ENCODE measurements at places on chromosomes 5 and 9.

- DNase-seq: no peak
Measured at GRCh38 chr5:124596595-124597421, 149.6 kb downstream of the ZNF608 start.

GRCh38 chr5:147464211-147464610, 45.7 kb downstream of the DPYSL3 start:
- DNase-seq: no peak

DNA sequence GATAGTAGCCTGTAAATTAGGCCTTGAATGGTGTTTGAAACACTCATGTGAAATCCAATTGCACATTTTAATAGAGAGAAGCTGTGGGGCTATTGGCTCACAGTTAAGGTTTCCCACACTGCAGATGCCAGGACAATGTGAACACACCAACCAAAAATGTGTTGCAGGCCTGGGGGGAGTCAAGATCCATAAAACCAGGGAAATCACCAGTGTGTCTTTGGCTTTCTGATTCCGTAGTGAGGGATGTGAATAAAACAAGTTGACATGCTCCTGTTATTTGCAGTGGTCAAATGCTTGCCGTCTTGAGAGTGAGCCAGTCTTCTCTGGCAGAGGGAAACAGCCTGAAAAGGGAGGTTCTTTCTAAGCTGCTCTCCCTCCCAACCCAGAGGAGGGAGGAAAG, 79.0 kb downstream of the ZNF462 start:
- DNase-seq: no peak

GRCh38 chr5:32083981-32084430, 90.1 kb downstream of the GOLPH3 start:
- no peak for DNase-seq

GRCh38 chr9:137639303-137640051, 20.7 kb downstream of the EHMT1 start:
- no peak for DNase-seq

GRCh38 chr9:106291786-106292185, 571.2 kb upstream of the ZNF462 start:
- no peak for DNase-seq

DNA sequence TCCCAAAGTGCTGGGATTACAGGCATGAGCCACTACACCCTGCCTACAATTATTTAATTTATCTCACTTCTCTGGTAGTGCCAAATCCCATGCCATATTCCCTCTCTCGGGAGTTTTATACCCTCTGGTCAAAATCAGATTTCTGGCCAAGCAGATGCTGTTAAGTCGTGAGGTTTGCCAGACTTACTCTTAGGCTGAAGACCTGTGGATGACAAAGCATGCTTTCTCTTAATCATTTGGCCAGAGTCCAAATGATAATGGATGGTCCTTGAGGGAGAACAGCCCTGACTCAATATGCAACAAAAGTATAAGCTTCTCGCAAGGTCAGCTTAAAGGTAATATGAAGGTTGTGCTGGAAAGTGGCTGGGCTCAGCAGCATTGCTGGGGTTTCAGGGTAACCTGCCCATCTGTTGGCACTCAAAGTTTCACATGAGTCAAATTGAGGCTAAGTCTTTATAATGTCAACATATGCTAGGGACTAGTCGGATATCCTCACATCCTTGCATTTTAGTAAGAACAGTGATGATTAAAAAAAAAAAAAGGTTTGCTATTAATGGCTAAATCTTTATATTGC, 280.1 kb downstream of the KIF4B start:
- no peak for DNase-seq

GRCh38 chr9:98973171-98973570, 29.5 kb downstream of the COL15A1 start:
- DNase-seq: no peak

GRCh38 chr9:82457891-82458290, 469.3 kb downstream of the SPATA31D1 start:
- no peak for DNase-seq

- no peak for DNase-seq
Measured at GRCh38 chr9:38107405-38107804, 38.4 kb upstream of the SHB start.

DNA sequence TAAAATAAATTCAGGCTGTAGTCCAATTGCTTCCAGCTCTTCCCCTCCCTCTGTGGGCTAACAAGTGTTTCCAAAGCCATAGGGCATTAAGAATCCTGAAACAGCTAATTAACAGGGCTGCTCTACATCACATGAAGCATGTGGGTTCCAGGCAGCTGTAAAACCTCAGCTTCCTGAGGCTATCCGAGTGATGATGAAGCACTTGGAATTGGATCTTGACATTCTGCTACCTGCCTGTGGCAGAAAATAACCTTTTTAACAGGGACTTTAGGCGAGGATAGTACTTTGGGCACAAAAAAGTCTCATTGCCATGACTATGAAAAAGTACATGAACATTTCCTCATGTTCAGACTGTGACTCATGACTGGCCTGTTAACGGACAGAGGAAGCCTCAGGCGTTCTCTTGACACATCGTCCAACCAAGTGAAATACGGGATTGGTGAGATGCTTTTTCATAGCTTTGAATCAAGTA, 107.2 kb downstream of the PDE4D start:
- no peak for DNase-seq

- DNase-seq: no peak
Measured at GRCh38 chr9:78248635-78249034, 12.8 kb downstream of the CEP78 start.

GRCh38 chr5:5419291-5420210, 2.9 kb upstream of the ICE1 start:
- no peak for DNase-seq

DNA sequence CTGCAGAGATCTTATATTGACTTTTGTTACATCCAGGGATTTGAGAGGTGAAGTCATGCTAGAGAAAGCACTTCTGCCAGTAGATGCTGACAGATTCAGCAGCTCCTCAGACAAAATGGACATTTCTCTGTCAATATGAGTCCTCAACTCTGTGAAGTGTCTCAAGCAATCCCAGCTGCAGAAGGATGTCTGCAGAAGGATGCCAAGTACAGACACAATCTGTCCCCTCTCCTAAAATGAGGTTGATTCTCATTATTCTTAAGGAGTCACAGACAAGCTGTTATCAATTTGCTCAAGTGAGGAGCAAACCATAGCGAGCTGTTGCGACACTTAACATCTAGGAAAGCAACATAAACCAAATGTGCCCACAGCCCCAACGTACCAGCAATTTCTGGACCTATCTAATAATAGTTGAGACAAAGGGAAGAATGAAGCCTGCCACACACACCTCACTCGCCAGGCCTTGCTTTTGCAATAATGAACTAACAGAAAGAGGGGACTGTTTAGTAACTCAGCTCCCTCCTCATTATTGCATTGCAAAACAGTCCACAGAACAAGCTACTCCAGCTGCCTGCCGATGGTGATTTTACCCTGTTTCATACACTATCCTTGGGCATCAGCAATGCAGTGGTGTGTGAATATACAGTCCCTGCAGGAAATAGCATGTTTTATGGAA, 364.2 kb upstream of the PDE4D start:
- DNase-seq: no peak

DNA sequence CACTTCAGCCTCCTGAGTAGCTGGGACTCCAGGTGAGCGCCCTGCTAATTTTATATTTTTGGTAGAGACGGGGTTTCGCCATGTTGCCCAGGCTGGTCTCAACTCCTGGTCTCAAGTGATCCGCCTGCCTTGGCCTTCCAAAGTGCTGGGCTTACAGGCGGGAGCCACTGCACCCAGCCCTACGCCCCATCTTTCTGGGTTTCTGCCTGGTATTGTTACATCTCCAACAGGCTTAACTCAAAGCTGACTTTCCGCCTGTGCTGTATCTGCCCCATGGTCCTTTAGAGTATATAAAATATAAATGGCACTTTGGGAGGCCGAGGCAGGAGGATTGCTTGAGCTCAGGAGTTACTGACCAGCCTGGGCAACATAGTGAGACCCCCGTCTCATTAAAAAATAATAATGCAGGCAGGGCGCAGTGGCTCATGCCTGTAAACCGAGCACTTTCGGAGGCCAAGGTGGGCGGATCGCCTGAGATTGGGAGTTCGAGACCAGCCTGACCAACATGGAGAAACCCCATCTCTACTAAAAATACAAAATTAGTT, 36.5 kb upstream of the GLDC start:
- DNase-seq: no peak

DNA sequence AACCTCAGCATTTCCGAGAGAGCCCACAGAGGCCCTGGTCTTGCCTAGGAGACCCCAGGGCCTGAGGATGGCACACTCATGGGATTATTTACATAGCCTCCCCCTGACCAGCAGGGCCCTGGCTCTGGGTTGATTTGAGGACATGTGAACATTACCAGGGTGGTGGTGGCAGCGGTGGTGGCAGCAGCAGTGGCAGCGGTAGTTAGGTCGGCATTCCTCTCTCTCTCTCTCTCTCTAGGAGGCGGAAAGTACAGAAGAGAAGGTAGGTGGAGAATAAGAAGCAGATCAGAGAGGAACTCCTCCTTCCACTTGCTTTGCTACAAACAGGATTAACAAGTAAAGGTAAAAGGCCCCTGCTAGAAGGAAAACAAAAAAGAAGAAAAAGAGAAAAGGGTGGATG, 39.3 kb downstream of the B4GALT1 start:
- DNase-seq: no peak

DNA sequence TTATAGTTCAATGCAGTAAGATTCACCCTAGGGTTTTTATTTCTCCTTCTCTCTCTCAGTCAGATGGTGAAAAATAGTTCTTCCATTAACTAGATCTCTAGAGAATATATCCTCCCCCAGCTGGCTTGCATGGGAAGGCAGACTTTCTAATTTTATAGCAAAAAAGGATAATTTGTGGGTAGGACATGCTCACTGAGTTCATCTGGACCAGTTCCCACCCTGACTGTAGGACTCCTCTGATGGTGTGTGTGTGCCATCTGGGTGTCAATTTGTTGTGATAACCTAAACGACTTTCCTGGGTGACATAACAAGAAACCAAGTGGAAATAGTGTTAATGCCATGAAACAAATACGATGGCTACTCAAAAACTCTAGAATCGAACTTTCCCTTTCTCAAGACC, 44.9 kb downstream of the APBA1 start:
- DNase-seq: no peak

DNA sequence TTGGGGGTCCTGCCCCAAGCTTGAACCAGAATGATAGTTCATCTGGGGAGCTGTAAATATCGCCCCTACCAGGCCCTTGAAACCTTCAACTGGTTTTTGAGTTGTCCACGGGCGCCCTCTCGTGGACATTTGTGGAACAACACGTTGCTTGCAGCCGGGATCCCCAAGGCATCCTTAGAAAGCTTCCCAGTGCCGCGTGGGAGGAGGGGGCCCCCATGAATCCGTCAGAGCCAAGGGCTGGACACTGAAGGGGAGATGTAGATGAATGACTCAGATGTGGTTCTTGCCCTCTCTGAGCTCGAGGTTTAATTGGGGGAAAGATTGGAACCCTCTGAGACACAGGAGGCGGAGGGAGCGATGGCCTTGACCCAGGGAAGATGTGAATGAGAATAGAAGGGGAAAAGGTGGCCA, 31.8 kb upstream of the ORM1 start:
- DNase-seq: peak; percentile 67

GRCh38 chr5:132777209-132778069, at the start of gene SEPTIN8:
Gene SEPTIN8, minus strand, starts transcription at chr5:132777239. Its CDS starts 102 bp downstream, at chr5:132777137.
- peak; percentile 26 for DNase-seq

DNA sequence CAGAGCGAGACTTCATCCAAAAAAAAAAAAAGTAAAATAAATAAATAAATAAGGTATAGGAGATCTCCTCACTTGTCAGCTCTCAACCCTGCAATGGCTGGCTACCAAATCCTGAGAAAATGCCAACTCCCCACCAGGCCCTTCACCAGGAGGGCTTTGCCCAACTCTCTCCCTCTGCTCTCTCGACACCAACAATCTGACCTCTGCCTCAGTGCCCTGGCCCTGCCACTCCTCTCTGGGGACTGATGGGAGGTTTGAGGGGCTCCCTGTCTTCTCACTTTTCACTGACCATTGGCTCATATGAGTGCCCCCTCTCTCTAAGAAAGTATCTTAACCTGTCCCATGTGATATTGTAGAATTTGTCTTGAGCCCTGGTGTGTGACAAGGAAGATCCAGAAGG, 52.6 kb upstream of the SH3PXD2B start:
- no peak for DNase-seq

GRCh38 chr5:126251024-126251423, 172.2 kb upstream of the GRAMD2B start:
- DNase-seq: no peak

GRCh38 chr5:8234179-8234770, 365.3 kb downstream of the MTRR start:
- DNase-seq: no peak

DNA sequence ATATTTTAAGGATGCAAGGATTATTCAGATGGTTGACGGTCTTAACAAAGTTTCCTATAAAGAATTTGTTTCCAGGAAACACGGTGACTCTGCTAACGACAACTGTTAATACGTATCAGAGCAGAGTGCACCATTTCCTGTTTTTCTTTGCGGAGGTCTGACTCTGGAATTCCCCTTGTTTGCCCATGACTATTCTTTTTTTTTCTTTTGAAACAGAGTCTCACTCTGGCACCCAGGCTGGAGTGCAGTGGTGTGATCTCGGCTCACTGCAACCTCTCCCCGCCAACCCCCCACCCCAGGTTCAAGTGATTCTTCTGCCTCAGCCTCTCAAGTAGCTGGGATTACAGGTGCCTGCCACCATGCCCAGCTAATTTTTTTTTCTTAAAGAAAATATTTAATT, 115.9 kb downstream of the CDC42SE2 start:
- DNase-seq: peak; percentile 42

DNA sequence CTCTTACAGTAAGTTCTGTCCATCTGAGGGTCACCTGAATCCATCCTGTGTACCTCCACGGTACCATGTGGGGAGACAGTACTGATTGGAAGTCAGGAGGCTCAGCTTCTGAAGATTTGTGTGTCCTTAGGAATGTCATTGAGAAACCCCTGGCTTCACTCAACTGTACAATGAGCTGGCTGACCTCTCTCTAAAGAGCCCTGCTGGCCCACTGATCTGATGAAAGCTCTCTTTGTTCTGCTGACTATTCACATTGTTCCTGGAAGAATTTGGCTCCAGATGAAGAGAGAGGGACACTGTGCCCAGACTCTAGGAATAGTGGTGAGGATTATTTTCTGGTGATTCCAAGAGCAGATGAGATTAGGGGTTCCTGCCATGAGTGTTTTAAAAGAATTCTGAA, 141.2 kb downstream of the LURAP1L start:
- no peak for DNase-seq

- DNase-seq: no peak
Measured at GRCh38 chr9:88303721-88304451, 84.4 kb upstream of the SPIN1 start.

Data from activated T-cell treated with anti-CD3 and anti-CD28 coated beads for 1 hour (primary cell).